Tongue (tissue), 3 donors: ENCODE measurements at places on chromosomes 2 and 18.
A peak's percentile ranks its signal among the peaks of the same experiment; 100 is the strongest.

- no peak for DNase-seq
Observed at GRCh38 chr18:54323561-54323960, 34.1 kb downstream of the STARD6 start.

GRCh38 chr18:58379443-58379842 is 249.4 kb downstream of the ALPK2 start:
- no peak for DNase-seq

- DNase-seq = peak; percentile 96
Observed at GRCh38 chr2:237662671-237663093, 35.3 kb downstream of the LRRFIP1 start.

DNA sequence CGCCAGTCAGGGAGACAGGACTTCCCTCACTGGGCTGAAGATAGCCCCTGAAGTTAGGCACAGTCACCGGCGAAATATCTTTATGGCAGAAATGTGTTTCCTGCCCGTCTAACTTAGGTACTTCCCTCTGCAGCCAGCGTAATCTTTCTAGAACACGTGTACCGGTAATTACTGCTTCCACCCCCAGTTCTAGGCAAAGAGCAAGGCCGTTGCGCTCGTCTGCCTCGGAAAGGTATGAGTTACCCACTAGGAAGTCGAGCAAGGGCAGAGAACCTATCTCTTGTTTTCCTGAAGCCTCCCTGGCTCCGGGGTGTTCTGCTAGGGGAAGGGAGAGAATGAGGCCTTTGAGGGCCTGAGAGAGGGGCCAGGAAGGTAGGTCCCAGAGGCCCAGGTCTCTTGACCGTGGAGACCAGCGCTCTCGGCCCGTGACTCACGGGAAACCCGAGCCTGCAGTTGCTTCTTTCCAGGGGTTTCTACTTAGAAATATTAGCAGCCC is 70.0 kb downstream of the TWSG1 start:
- no peak for DNase-seq

GRCh38 chr2:124018890-124019289 is 6.2 kb upstream of the CNTNAP5 start:
- peak; percentile 25 for DNase-seq

GRCh38 chr2:138474100-138474825 is 27.3 kb upstream of the SPOPL start:
- DNase-seq = no peak

GRCh38 chr2:234388591-234388990 is 108.3 kb downstream of the ARL4C start:
- no peak for DNase-seq

DNA sequence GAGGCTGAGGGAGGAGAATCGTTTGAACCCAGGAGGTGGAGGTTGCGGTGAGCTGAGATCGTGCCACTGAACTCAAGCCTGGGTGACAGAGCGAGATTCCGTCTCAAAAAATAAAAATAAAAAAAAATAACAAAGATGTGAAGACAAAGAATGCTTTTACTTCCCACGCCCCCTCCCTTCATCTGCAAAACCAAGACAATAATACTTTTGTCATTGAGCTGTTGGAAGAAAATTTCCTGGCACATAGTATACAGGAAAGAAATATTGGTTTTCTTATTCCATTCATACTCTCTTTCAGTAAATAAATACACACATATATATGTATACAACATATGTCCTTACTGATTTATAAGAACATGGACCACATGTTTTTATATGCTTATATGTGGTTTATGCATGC is 12.2 kb downstream of the GREB1 start:
- DNase-seq = no peak
